ENCODE measurements at places on chromosomes 6 and 20. TPM values are rescaled to one million over a fixed set of nuclear protein-coding genes. Genes with fewer than 3 reads are reported as not detected.

Gene MYL9
- total RNA-seq: 3.8 TPM

Gene ZBTB46
- 1.6 TPM for total RNA-seq

Gene GGTLC1
- total RNA-seq: not detected

Gene MMP24OS
- total RNA-seq: 66.9 TPM

Gene SAMD10
- total RNA-seq: 12.7 TPM

Gene BHLHE23
- total RNA-seq: not detected

Gene HLA-DRA
- 2,785 TPM for total RNA-seq

Gene PRKN
- total RNA-seq: 6.2 TPM

Gene UBE2C
- total RNA-seq: not detected

Gene FAM217A
- not detected for total RNA-seq

Gene MEI4
- not detected for total RNA-seq

Gene RNF217
- total RNA-seq: not detected

Gene ZC3H12D
- 190 TPM for total RNA-seq
